MV-4-11 (cell line): ENCODE measurements at places on chromosomes 12 and 14.
A peak's percentile ranks its signal among the peaks of the same experiment; 100 is the strongest.

DNA sequence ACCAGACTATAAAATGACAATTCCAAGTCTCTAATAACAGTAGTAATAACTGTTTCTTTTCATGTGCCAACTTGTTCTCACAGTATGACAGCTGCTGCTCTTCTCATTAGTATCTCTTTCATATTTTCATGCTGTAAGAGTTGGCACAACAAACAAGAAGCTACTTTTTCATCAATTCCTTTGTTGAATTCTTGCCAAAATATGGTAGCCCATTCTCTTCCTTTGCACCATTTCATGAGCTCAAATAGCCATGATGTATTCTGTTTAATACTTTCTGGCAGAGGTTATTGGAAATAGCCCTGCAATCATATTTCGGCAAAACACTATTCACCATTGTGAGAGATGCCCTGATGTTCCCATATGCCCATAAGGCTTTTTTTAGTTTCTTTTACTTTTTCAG, 1100.7 kb downstream of the TRHDE start:
- DNase-seq, result no peak

DNA sequence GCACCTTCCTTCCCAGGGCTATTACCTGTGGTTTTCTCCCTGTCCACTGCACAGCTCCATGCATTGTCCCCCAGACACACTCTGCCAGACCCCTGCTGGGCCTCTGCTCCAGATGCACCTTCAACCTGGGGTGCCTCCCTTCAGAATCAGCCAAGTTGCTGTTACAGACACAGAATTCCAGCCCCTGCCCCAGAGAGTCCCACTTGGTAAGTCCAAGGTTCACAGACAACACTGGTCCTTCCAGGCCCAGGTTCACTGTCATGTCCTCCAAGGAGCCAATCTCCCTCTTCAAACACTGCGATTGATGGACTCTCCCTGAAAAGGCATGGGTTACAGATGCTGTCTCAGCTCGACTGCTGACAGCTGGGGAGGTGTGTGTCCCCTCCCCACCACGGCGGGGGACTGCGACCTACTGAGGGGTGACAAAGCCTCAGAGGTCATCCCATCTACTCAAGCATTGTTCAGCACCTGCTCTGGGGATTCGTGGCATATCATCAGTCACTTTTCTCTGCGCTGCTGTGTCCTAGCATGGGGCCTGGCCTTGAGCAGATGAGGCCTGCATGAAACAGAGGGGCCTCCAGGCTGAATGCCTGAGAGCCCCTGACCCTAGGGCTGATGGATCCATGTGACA, 24.3 kb downstream of the CALM1 start:
- DNase-seq, result no peak

DNA sequence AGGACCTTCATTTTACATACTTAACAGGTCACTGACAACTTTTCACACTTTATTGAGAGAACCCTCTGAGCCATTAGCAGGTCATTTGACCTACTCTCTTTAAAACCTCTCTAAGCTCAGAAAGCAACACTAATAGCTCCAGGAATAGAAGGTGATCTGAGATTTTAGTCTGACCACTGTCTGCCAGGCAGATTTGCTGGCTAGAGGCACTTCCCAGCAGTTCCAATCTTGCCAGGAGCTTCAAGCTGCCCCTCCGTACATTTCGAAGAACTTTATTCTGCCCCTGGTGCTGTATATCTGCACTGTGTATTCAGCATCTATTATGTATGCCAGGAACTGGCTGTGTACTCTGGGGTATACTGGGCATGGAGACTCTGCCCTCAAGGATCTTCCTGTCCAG, 56.3 kb downstream of the GPHB5 start:
- no peak for DNase-seq

GRCh38 chr12:13196130-13196921, at the start of gene EMP1:
Gene EMP1 (plus strand): TSS chr12:13196726. CDS start chr12:13211511, 14,785 bp downstream.
- peak; percentile 95 for DNase-seq

DNA sequence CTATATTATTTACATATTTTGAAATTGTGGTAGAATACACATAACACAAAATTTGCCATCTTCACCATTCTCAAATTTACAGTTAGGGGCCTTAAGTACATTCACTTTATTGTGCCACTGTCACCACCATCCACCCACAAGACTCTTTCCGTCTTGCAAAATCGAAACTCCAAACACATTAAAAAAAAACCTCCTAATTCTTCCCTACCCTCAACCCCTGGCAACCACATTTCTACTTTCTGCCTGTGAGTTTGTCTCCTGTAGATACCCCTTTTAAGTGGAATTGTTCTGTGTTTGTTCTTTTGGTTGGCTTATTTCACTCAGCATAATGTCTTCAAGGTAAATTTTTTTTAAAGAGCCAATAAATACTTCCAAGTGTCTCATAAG, 31.6 kb upstream of the AMIGO2 start:
- DNase-seq, result peak; percentile 77

DNA sequence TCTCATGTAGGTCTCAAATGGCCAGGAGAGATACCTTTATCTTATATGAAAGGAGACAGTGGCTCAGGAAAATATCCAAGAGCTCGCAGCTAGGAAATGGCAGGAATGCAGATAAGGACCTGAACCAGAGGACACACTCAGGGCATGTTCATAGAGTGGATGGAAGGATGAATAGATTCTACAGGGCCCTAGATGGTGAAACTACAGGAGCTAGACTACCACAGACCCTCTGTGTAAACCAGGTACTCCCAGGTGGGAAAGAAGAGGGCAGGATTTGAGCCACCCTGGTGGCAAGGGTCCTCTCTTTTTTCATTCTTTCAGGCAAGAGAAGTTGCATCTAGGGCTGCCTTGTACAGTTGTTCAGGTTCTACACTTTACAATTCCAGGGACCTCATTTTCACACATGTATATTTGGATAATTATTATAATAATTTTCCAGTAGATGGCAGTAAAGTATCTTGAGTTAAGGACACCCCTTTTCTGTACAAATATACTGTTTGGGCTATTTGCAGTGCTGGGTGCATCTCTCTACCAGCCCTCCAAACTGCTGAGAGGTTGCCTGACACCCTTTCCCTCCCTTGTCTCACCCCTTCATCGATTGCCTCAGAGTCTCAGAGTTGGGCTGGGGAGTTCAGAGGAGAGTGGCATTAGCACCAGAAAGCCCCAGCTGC, 10.5 kb upstream of the ZDHHC22 start:
- peak; percentile 53 for DNase-seq

DNA sequence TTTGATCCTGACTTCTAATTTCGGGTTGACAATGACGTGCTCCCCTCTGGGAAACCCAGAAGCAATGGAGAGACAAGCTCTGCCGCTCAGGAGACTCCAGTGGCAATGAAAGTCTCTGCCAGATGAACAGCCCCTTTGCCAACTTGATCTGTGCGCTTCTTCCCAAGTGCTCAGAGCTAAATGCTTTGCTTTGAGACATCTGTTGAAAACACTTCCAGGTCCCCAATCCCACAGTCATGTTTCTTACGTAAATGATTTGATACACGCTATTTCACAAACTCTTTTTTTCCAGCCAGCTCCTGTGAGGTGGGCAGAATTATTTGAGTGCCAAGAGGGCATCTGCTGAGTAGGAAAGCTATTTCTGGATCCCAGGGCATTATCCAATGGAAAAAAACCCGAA, 147.6 kb downstream of the RIMBP2 start:
- DNase-seq, result no peak

DNA sequence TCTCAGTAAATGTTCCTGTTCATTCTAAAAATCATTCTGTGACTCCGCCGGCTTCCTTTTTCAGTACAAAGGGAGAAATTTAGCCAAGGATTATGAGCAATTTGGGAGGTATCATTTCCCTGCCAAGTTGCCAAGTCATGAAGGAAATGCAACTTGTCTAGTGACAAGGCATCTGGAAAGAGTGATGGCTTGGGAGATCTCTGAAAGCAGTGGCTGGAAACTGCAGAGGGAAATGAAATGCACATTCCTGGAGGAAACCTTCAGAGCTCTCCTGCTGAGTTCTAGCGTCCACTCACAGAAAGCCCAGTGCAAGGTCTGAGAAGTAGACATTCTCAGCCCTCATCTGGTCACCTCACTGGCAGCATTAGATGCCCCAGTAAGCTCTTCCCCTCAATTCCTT, 91.7 kb downstream of the GALC start:
- no peak for DNase-seq
